AG04449 (cell line): ENCODE measurements at places on chromosomes 11 and 22.

- DNase-seq: no peak
Observed at GRCh38 chr11:87466223-87466622, 428.5 kb downstream of the TMEM135 start.

DNA sequence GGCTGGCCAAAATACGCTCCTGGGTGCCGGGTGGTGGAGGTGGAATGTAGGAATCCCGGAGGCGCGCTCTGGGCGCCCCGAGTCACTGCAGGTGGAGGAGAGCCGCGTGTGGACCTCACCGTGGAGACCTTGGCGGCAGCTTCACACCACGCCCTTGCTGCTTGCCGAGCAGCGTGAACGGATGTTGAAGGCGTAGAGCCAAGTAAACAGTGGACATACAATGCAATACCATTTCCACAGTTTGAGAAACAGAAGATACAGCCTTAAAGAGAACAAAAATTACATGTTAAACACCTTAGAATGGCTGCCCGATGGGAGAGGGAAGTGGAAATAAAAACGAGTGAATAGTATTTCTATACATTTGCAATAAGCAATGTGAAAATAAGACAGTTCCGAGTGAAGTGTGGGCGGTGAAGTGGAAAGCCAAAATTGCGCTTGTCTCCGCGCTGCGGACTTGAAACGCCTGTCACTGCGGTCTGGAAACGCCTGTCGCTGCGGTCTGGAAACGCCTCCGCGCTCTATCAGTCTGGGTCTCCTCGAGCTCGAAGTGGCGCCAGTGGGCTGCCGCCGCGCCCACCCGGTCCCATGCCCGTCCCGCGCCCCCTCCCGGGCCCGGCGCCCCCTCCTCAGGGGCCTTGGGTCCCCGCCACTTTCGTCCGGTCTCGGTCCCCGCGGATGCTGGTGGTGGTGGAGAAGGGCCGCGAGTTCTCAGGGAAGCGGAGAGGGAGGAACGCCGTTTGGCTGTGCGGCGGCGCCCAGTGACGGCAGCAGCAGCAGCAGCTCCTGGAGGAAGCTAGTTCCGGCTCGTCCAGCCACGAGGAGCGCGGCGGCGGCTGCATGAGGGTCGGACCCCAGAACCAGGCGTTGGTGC is 1.6 kb downstream of the NCR3LG1 start:
- no peak for DNase-seq

DNA sequence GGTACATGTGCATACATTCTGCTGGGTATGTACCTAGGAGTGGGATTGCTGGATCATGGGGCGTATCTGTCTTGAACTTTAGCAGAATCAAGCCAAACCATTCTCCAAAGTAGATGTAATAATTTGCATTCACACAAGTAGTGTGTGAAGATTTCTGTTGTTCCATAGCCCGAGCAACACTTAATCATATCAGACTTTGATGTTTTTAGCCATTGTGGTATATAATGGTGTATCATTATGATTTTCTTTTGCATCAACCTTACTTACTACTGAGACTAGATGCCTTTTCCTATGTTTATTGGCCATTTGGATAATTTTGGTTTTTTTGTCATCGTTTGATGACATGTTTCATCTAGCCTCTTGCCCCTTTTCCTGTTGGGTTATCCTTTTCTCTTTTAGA is 72.0 kb upstream of the TNRC6B start:
- DNase-seq: no peak

DNA sequence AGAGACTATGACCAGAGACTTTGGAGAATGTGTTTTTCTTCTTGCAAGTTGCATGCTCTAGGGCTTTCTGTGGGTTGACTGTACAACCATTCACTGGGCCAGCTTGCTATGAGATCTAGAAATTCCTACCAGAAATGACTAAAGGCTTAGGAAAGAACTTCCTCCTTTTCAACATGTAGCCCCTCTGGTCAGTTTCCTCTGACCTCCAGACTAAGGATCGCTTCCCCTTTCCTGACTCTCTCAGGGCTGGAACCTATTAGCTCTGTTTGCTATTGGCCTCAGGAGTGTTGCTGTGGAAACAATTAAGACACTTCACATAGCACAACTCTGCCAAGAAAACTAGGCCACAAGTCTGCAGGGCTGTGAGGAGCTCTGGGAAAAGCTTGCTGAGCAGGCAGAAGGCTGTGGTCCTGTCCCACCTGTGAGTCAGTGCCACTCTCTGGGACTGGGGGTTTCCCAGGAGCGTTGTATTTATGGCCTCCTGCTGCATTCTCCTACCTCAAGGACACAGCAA is 10.7 kb downstream of the CRY2 start:
- DNase-seq: peak; percentile 89

DNA sequence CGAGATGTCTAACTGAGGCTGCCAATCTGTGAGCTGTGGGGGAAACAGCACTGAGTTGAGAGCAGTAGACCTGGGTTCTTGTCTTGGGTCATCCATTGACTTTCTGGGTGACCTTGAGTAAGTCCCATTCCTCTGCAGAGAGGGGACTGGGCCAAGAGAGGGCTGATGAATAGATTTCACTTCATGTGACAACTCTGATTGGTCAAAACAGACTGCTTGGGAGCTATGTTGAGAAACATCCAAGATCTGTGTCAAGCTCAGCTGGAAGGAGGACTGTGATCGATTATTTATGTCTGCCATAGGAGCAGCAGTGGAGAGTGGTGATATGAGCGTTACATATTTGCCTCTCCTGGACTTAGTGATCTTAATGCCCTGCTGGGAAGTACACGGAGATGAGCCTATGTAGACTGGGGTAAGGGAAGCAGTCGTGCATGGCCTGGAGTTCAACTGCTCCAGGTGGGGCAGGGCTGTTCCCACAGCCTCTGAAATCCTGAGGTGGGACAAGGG is 47.7 kb downstream of the OTOG start:
- no peak for DNase-seq

DNA sequence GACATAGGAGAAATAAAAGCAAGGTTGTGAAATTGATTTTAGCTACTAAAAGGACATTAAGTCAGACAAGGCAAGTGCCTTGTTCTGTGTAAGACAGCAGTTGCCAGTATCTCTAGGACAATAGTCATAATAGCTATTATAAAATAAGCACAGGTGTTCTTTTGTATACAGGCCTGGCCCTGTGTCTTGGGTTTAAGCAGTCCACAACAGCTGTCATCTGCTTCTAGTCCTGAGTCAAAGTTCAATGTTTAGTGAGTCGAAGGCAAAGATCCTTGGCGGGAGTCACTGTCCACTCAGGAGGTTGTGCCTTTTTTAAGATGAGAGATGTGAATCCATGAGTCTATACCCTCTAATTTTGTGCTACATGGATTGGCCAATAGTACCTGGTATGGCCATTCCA is 79.5 kb downstream of the SC5D start:
- no peak for DNase-seq

DNA sequence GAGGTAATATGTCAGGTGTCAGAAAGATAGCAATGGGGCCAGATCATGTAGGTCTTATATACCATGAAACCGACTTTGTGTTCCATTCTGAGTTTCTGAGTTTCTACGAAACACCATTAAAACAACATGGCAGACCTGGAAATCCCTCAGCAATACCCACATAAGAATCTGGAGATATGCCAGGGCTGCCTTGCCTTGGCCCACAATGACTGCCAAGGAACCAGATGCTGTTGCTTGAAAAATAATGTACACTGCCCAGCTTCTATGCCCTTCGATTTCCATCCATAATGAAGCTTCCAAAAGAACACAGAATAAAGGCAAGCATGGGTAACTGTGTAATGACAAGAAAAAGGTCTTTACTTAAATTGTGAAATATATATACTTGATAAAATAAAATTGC is 277.4 kb downstream of the SOX6 start:
- DNase-seq: no peak

- no peak for DNase-seq
Observed at GRCh38 chr11:6703247-6704063, 20.3 kb upstream of the MRPL17 start.

GRCh38 chr11:133930767-133931448 is 25.9 kb downstream of the IGSF9B start:
- DNase-seq: no peak

DNA sequence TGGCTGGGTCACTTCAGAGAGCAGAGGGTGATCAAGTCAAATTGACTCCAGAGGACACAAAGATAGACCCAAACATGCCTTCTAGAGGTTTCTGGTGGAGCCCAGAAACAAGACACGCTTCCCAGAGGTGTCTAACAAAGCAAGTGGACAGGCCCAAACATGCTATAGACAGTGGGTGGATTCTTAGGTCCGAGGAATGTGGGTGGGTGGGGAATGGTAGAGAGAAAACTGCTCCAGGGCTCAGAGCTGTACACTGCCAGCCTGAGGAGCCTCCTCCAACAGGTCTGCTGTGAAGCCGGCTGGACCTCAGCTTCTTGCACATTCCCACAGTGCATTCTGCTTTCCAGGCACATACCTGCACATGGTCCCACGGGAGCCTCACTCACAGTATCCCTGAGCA is 116.8 kb upstream of the NECTIN1 start:
- DNase-seq: no peak

- peak; percentile 45 for DNase-seq
Observed at GRCh38 chr11:6431861-6432260, 8.9 kb downstream of the HPX start.

DNA sequence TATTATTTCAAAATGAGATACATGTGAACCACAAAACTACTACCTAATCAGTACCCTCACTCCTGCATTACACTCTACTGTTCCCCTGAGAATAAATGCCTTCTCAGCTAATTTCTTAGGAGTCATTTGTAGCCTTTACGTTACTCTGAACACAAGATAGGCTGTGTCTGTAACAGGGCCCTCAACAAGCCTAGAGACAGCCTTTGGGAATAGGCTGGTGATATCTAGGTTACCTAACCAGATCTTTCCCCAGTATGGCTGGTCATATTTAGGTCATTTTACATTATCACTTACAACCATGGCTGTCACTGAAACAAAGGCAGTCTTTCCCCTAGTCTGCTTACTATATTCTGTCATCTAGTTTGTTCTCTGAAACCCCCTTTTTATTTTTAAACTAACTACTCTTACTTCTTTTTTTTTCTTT is 14.2 kb downstream of the ATM start:
- no peak for DNase-seq

DNA sequence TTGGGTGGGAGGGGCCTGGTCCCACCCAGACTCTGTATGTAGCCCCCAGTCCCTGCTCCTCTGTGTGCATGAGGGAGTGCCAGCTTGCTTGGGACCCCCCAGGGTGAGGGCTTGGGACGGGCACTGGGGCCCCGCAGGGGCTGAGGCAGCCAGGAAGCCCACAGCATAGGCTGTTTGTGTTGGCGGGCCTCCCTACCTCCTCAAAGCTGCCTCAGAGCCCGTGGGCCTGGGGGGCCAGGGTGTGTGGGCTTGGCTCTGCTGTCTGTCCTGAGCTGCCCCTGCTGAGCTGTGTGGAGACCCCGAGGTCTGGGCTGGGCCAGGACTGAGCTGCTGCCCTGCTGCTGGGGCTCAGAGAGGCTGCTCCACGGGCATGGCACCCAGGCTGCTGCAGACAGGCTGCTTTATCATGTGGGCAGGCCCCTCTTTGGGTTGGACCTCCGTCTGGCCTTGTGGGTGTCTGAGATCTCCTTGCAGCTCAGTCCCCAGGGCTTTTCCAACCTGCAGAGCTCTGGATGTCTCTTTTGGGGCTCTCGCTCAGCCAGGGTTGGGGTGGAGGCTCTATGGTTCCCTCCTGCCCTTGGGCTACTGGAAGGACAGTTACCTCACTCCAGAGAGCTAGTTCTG is 3.3 kb downstream of the TSPAN4 start:
- no peak for DNase-seq

GRCh38 chr11:77523712-77524111 is 49.8 kb upstream of the PAK1 start:
- DNase-seq: no peak

GRCh38 chr11:132804258-132804657 is 728.0 kb downstream of the OPCML start:
- no peak for DNase-seq

GRCh38 chr22:34055525-34056200 is 135.4 kb upstream of the LARGE1 start:
- DNase-seq: no peak

DNA sequence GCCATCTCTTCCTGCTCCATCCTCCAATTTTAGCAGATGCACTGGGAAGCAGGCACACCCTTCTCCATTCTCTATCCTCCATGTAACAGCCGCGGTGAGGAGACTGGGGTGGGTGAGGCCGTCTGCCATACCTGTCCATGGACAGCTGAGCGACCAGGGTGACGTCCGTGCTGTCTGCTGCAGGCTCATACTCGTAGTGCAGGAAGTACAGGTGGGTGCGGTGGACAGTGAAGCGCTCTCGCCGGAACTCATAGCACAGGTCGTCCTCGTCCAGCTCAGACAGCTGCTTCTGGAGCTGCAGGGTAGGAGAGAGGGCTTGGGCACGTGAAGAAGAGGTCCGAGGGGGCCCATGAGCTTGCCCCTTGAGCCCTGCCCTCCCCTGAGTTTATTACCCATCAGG is 257.8 kb upstream of the SYN3 start:
- DNase-seq: no peak

GRCh38 chr22:28734393-28734792 is 7.2 kb downstream of the CHEK2 start:
- DNase-seq: no peak

GRCh38 chr22:26762503-26763472 is 105.4 kb downstream of the MIAT start:
- DNase-seq: no peak

DNA sequence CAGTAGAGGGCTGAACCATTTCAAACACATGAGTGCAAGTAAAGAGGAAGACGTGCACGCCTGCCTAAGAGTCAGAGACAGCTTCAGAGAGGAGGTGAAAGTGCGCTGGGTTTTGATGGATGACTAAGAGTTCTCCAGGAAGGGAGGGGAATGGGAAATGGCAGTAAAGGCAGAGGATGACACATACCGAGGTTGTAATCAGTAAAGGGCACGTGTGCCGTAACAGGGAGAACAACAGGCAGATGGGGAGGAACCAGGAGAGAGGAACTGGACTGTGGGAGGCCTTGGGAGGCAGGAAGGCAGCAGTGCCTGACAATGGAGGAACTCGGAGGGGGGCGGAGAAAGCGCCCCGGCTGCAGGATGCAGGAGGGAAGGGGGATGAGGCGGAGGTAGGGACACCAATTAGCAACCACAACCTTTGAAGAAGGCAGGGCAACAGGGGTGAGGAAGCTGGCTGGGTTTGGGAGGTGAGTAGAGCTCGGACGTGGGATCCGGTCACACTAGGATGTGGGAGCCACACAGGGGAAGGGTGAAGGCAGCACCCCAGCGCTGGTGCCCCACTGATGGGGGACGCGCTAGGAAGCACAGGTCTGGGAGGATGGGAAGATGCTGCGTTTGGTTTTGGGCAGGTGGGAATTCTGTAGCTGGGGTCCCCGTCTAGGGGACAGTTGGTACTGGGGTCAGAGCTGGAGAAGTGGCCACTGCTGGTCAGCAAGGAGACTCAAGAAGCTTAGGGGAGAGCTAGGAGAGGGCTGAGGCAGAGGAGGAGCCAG is 67.4 kb downstream of the SCUBE1 start:
- DNase-seq: no peak

- DNase-seq: no peak
Observed at GRCh38 chr11:93519179-93519578, 24.0 kb downstream of the SMCO4 start.
